Suppressor macrophage treated with lipopolysaccharide for 4 hours (primary cell): ENCODE measurements at places on chromosomes 7 and 10.
A peak's percentile ranks its signal among the peaks of the same experiment; 100 is the strongest.

GRCh38 chr7:134920026-134920753 is 66.1 kb upstream of the AGBL3 start:
- DNase-seq = no peak

DNA sequence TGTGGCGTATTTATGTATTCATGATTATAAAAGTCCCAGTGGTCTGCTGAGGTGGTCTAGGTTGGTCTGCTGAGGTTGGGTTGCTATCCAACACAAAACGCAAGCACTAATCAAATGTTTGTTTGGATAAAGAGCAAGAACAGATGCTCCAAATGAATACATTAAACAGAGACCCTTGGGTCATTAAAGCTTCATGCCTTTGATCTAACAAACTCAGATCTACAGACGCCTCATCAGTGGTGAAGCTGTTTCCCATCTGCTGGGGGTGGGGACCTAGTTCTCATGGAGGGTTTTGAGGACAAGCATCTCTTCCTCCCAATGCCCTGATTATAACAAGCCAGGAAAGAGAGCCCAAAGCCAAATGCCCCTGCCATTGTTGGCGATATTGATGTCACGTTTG is 786.7 kb downstream of the NRG3 start:
- DNase-seq = no peak

GRCh38 chr7:155204744-155205367 is 92.8 kb upstream of the INSIG1 start:
- DNase-seq = no peak

DNA sequence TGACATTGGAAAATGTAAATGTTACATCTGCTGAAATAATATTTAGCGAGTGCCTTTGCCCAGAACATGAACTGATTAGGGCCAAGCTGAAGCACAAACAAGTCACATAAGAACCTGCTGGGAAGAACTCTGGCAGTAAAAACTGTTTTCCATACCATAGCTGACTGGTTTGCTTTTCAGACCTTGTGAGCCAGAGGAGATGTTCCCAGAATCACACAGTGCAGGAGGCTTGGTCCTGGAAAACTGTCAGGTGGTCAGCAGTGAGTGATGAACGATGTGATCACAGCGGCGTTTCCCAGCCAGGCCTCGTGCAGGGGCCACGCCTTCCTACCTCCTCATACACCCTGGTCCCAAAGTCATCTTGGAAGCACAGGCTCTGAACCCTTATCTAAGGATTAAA is 164.2 kb upstream of the EEPD1 start:
- DNase-seq = no peak

DNA sequence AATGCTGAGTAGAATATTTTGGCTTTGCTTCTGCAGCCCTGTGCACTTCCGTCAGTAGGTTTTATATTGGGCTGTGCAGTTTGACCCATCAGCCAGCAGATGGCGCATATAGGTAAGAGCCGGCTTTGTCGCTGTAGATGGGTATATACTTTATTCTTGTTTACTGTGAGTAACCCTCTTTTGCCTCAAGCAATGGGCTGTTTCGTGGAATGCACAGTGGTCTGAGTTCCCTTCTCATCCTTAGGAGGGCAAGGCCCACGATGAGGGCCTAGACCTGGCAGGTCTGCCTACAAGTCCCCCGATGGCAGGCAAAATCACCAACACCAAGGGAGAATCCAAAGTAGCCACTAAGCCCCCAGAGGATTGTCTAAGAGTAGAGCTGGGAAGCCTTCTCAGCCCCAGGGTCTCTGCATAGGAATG is 1002.9 kb upstream of the KCND2 start:
- DNase-seq = peak; percentile 75

DNA sequence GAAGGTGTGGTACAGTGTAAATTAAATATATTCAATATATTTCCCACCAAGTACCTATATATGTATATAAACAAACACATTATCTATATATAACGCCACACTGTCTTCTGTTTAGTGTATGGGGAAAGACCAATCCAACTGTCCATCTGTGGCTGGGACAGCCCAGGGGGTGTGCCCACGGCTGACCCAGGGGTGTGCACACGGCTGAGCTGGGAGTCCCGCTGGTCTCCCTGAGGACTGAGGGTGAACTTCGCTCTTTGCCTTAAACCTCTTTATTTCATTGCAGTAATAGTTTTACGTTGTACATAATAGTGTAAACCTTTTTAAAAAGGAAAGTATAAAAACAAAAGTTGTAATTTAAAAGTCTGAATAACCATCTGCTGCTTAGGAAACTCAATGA is 6.3 kb downstream of the EN2 start:
- DNase-seq = no peak

GRCh38 chr10:21726601-21727225 is 192.7 kb downstream of the MLLT10 start:
- no peak for DNase-seq

GRCh38 chr10:33328253-33328652 is 6.2 kb downstream of the NRP1 start:
- DNase-seq = no peak

GRCh38 chr7:158186406-158186805 is 401.2 kb downstream of the PTPRN2 start:
- no peak for DNase-seq

DNA sequence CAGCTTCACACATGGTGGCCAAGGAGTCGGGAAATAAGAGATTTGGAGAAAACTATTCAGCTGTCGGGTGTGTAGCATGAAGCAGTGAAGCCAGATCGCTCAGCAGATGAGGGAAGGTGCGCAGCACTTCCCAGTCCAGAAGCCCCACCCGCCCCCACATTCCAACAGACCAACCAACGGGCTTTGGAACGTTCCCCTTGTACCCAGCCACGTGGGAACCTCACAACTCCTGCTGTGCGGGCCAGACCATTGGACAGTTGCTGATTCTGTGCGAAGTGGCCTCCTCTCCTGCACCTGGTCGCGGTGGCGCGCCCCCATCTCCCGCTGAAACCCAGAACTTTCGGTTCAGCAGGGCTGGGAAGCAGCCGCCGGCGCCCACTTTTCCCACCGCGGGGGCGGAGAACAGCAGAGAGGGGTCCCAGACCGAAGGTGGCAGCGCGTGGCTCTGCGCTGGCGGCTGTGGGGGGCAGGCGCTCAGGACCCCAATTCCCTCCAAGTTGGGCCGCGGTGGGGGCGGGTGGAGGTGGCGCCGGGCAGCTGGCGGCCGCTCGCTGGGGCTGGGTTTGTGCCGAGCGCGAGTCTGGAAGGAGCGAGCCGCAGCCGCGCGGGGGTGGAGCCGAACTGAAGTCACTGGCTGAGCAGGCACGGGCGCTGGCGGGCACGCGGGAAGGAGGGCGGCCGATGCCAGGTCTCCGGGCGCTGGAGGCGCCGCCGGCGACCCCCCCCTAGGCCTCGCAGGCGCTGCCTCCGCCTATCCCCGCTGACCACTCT is 1301.5 kb upstream of the SORCS1 start:
- DNase-seq = peak; percentile 33

GRCh38 chr10:116993610-116994009 is 11.4 kb downstream of the SHTN1 start:
- DNase-seq = no peak

GRCh38 chr7:128425850-128426249 is 16.1 kb upstream of the IMPDH1 start:
- peak; percentile 83 for DNase-seq

DNA sequence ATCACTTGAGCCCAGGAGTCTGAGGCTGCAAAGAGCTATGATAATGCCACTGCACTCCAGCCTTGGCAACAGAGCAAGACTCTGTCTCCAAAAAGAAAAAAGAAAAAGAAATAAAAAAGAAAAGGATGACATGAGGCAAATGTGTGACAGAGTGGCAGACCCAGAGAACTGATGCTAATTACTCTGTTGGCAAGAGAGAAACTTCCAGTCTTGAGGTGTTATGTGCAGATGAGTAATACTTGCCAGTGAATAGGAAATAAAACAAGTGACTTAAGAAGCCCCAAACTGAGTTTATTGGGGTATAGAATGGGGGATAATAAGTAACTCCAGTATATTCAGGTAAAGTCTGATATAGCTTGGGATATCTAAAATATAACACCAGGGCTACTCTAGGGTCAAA is 9.5 kb upstream of the ANXA7 start:
- DNase-seq = no peak

DNA sequence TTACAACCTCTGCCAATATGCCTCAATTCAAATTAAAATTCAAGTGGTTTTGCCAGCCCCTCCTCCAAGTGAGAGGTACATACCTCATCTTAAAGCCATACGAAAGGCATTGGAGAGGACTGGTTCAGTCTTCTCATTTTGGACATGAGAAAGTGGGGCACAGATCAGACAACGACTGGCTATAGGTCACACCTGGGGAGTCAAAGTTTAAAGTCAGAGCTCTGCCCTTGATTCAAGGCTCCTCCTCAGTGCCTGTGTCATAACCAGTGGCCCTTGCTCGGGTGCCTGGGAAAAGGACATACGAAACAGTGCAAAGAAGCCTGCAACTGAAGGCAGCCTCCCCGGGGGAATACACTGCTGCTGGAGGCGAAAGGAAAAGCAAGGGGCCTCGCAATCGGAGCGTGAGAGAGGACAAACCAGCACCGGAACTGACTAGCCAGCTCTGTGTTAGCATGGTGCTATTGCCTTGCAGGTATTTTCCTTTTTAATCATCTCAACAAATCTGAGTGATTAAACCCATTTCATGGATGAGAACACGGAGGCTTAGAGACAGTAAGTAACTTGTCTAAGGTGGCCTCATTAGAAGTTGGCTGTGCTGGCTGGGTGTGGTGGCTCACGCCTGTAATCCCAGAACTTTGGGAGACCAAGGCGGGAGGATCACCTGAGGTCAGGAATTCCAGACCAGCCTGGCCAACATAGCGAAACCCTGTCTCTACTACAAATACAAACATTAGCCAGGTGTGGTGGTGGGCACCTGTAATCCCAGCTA is 1.1 kb upstream of the MTPAP start:
- no peak for DNase-seq

DNA sequence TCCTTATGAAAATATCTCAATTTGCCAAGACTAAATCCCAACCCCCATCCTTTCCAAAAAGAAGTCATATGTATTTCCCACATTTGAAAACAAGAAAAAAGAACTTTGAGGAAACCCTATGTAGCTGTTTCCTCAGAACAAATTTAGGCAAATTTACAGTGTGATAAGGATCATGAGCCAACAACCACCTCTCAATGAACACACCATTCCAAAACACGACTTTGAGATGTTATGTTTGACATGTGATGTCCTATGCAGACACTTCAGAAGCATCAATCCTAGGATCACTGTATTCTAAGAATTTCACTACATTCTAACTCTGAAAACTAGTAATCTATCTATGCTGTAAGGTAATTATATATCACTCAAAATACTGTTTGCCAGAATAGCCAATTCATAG is 62.2 kb downstream of the NT5C2 start:
- DNase-seq = no peak

- DNase-seq = no peak
These were observed 922.9 kb downstream of the LRMDA start for GRCh38 chr10:76354212-76354738.

DNA sequence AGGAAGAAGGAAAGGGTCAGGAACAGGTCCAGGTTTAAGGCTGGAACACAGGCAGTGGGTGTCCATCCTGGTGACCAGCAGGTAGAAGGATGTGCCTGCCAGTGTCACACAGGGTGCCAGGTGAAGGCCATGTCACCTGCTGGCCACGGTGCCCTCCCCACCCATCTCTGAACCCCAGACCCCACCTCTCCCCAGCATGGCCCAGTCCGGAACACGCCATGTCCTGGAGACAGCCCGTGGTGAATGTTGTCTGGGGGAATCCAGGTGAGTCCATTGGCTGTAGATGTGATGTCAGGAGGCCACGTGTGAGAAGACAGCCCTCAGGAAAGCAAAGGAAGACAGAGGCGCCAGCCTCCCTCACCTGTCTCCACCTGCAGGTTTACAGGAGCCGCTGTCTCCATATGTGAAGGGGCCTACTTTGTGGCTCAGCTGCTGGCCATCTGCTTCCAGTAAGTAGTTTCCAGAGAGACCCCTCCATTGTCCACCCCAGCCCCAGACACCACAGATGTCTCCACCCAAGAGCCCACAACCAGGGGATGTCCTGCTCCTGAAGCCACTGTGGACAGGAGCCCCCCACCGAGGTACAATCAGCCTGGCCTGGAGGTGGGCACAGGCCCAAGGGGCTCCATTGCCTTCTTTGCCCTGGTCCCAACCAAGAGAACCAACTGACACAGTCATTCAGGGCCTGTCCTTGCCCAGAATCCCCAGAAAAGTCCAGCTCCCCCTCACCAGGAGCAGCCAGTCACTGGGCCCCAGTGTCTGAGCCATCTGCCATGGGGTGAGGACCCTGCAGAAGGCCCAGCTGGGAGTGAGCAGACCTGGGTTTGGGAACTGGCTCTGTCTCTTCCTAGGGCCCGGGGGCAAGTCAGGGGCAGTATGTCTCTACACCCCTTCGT is 20.7 kb downstream of the TMEM72 start:
- no peak for DNase-seq

GRCh38 chr10:120436439-120437112 is 20.5 kb upstream of the PLPP4 start:
- DNase-seq = no peak

DNA sequence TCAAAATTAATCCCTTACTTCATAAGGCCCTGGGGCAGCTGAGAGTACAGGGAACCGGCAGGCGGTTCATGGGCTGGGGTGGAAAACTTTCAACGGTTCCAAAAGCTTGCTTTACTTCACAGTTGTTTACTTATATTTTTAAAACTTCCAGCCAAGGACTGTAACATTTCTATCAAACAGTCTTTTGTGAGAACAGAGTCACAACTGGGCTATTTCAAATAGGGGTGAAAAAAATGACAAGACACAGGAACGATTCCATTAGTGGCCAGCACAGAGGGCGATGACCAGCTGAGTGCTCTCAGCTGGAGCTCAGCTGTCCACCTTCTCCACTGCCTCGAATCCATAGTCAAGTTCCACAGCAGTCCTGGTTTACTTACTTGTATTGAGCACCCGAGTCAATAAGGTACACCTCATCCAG is 48.2 kb downstream of the XPNPEP1 start:
- no peak for DNase-seq

- DNase-seq = peak; percentile 91
These were observed 170.2 kb downstream of the FAM107B start for GRCh38 chr10:14604181-14605142.

DNA sequence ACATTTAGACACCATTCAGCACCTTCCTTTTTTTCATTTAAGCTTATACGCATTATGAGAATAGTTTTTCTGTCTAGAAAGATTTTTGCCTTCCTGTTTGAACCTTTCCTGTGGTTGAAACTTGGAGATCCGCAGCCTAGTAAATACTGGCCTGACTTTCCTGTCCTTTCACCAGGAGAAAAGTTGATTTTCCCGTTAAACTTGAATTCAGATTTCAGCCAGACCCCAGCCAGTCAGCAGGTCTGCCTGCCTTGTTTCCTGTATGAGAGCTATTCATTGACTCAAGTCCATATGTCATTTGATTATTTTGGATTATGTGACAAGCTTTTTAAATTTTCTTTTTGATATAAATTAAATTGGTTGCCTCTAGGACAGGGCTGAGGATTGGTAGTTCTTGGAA is 71.5 kb downstream of the EVX1 start:
- no peak for DNase-seq

DNA sequence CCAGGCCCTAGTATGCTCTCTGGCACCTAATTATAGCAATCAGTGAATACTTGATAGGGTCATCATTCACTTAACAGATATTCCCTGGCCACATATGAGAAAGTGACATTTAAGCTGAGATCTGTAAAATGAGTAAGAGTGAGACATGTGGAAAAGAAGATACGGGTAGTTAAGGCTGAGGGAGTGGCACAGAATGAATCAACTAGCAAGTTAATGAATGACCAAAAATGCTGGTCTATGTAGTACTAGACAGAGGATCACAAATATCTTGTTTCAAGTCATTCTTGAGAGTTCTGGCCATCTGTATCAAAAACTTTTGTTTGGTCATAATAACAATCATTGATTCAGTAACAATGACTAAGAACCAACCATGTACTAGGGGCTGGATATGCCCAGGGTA is 954.9 kb downstream of the CNTNAP2 start:
- DNase-seq = no peak

- no peak for DNase-seq
These were observed 233.6 kb upstream of the SEMA3E start for GRCh38 chr7:83882551-83882950.
